B cell (primary cell): ENCODE measurements at places on chromosomes 4 and X. TPM values are rescaled to one million over a fixed set of nuclear protein-coding genes. Genes with fewer than 3 reads are reported as not detected.

DNA sequence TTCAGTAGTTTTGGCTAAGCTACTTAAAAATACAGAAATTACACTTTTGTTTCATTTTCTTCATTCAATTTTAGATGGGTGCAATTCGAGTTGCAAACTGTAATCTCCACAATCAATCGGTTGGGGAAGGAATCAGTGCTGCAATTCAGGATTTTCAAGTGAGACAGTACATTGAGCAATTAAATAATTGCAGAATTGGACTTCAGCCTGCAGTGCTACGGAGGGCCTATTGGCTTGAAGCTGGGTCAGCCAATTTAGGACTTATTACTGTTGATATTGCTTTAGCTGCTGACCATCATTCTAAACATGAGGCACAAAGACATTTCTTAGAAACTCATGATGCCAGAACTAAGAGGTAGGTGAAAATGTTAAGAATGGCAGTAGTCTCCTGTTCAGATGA is 77.7 kb downstream of the BLTP1 start:
- no peaks in the 10 kb centered on the region for H3K27me3 ChIP-seq
- no peak overlapping the region for H3K4me3 ChIP-seq
- H3K4me1 ChIP-seq: no peaks in the 10 kb centered on the region

DNA sequence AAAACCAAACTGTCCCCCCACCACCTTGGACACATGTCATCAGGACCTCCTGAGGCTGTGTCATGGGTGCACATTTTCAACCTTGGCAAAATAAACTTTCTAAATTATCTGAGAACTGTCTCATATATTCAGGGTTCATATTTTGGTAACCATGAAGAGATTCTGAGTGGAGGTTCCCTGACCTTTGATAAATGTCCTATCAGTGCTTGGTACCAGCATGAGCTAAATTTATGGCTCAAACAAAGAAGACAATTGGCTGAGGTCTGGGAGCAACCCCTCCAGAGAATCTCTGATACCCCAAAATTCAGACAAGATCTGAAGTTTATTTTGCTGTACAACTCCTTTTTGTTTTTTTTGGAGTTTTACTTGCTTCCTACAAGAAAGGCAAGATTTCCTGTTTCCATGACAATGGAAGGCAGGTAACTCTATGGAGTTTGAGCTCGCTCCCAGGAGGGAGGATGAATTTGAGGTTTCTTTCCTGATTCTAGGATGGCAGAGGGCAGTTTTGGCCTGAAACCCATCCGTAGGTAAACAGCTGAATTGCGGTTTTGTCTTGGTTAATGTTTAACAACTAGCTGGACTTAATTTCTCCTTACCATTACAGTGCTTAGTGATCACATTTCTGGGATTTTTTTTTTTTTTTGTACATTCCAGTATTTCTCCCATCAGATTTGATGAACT is 14.5 kb downstream of the UGT2B15 start:
- H3K36me3 ChIP-seq: no peaks in the 10 kb centered on the region
- H3K27ac ChIP-seq: no peak overlapping the region
- DNase-seq: no peak
- H3K4me3 ChIP-seq: no peak overlapping the region
- no peaks in the 10 kb centered on the region for H3K4me1 ChIP-seq

Gene HSFX1
- total RNA-seq: 2.9 and 4.2 TPM in 2 replicates

Gene MAGED4B
- total RNA-seq: 18.2 and 20.4 TPM in 2 replicates
